ENCODE measurements at places on chromosomes 6 and 20. TPM values are rescaled to one million over a fixed set of nuclear protein-coding genes. Genes with fewer than 3 reads are reported as not detected.

The ADTRP gene
- total RNA-seq = 29.1 TPM

The SLC52A3 gene
- total RNA-seq = 0.25 TPM

The MYBL2 gene
- 139 TPM for total RNA-seq

The REPS1 gene
- 59.7 TPM for total RNA-seq

The CEP57L1 gene
- 22.4 TPM for total RNA-seq

The PBX2 gene
- total RNA-seq = 56.4 TPM

The ACTL10 gene
- 4.1 TPM for total RNA-seq

DNA sequence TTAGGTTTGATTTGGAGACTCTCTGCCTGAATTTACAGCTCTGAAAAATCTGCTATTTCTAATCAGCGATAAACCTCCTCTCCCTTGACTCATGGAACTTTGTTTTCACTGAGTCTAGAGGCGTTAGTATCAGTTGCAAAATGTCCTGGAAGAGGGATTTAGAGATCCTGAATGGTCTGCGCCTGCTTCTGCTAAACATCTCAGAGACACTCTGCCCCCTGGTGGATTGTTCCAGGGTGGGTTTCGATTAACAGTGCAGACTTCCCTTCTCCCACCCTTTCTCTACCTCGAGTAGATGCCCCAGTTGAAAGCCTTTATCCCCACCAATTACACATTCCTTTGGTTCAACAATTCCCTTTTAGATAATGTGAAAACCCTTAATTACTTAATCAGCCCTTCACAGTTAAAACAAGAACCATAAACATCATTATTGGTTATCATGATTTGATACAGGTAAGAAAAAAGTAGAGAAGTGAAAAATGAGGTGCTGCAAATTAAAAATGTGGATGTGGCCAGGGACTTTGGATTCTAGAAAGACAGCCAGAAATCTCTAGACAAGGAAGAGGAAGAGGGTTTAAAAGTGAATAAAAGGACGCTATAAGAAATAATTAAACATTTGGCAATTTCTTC is 5.5 kb downstream of the HTR1B start:
- H3K4me1 ChIP-seq = peaks cover 5% of the 10 kb centered on the region
- H3K36me3 ChIP-seq = no peaks in the 10 kb centered on the region
- H3K27ac ChIP-seq = no peak overlapping the region
- DNase-seq = no peak

DNA sequence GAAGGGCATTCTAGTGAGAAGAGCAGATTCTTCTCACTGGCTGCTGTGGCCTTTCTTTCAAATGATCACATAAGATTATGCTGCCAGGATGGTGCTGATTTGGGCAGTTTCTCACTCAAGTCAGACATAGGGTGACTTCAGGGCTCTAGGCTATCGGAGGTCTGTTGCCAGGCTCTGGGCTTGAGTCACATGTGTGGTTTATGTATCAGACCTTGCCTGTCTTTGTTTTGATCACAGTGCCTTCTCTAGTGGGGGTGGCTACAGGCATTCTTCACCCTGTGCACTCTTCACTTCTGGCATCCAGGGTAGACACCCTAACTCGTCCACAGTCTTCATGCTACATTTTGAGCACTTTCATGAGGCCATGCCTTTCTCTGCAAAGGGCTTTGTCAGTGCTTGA is 823.7 kb upstream of the MAN1A1 start:
- H3K4me1 ChIP-seq = no peaks in the 10 kb centered on the region
- H3K27me3 ChIP-seq = no peaks in the 10 kb centered on the region
- H3K36me3 ChIP-seq = no peaks in the 10 kb centered on the region
- no peak overlapping the region for H3K4me3 ChIP-seq

- peak within 1 kb of the TSS; percentile 87 for H3K4me3 ChIP-seq
- peaks cover 8% of the 10 kb centered on the region for H3K36me3 ChIP-seq
- peak; percentile 98 for DNase-seq
- H3K4me1 ChIP-seq = peaks cover 43% of the 10 kb centered on the region
- peak within 1 kb of the TSS; percentile 87 for H3K27ac ChIP-seq
Measured at GRCh38 chr20:38472513-38473366, at the start of gene RALGAPB. Gene RALGAPB, plus strand, starts transcription at chr20:38472843. Its CDS starts 15,590 bp downstream, at chr20:38488433.

- DNase-seq = no peak
- no peaks in the 10 kb centered on the region for H3K36me3 ChIP-seq
- H3K27me3 ChIP-seq = no peaks in the 10 kb centered on the region
- no peak overlapping the region for H3K27ac ChIP-seq
Measured at GRCh38 chr20:42531508-42531961, 658.2 kb downstream of the PTPRT start.

GRCh38 chr20:35768731-35769664 is 2.8 kb upstream of the PHF20 start:
- H3K4me1 ChIP-seq = peaks cover 39% of the 10 kb centered on the region
- DNase-seq = peak; percentile 55
- peaks cover 19% of the 10 kb centered on the region for H3K36me3 ChIP-seq
- no peak overlapping the region for H3K4me3 ChIP-seq
- H3K27me3 ChIP-seq = no peaks in the 10 kb centered on the region
- H3K27ac ChIP-seq = peak overlapping the region; percentile 99

- peaks cover 3% of the 10 kb centered on the region for H3K36me3 ChIP-seq
- DNase-seq = no peak
- peaks cover 14% of the 10 kb centered on the region for H3K4me1 ChIP-seq
- no peak overlapping the region for H3K4me3 ChIP-seq
Measured at GRCh38 chr6:108156180-108156937, 9.5 kb upstream of the NR2E1 start.

DNA sequence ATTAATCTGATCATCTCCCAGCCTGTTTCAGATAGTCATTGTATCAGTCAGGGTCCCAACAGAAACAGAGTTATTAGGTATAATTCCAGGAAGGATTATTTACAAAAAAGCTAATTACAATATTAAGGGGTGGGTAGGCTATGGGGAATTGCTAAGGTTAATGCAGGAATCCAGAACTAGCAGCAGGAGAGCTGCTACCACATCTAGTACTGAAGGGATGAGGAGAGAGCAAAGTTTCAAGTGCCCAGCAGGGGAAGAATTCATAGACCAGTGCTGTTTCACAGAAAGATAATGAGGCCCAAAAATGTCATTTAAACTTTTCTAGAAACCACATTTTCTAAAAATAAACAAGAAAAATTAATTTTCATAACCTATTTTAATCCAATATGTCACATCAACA is 284.2 kb downstream of the HACE1 start:
- no peaks in the 10 kb centered on the region for H3K4me1 ChIP-seq
- H3K4me3 ChIP-seq = no peak overlapping the region
- H3K27ac ChIP-seq = no peak overlapping the region
- peaks cover 8% of the 10 kb centered on the region for H3K27me3 ChIP-seq
- H3K36me3 ChIP-seq = no peaks in the 10 kb centered on the region

- H3K4me3 ChIP-seq = no peak overlapping the region
- H3K36me3 ChIP-seq = no peaks in the 10 kb centered on the region
- peaks cover 6% of the 10 kb centered on the region for H3K27me3 ChIP-seq
- no peak overlapping the region for H3K27ac ChIP-seq
- no peaks in the 10 kb centered on the region for H3K4me1 ChIP-seq
- no peak for DNase-seq
Measured at GRCh38 chr6:43883847-43884651, 114.0 kb downstream of the VEGFA start.

- H3K27me3 ChIP-seq = peaks cover 20% of the 10 kb centered on the region
- peaks cover 54% of the 10 kb centered on the region for H3K4me1 ChIP-seq
- no peak overlapping the region for H3K4me3 ChIP-seq
- no peak for DNase-seq
Measured at GRCh38 chr6:26029570-26029856, 57.7 kb upstream of the HFE start.

- H3K4me1 ChIP-seq = peaks cover 20% of the 10 kb centered on the region
- H3K27ac ChIP-seq = peak overlapping the region; percentile 54
- H3K27me3 ChIP-seq = no peaks in the 10 kb centered on the region
Measured at GRCh38 chr6:139308286-139308916, 16.6 kb upstream of the TXLNB start.

DNA sequence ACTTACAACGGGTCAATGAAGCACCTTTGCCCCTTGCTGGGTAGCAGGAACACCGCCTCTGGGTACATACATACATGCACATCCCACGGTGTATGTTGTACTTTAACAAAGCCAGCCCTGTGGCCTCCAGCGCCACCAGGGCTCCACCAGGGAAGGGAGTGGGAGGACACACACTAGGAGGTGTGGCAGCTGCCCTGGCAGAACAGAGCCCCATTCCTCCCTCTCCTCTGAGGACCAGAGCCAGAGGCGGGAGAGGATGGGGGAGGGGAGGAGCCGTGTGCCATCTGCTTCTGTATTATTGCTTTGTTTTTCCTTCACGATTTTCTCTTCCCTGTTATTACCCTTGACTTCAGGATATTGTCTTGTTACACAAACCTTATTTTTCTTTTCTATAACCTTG is 105.8 kb upstream of the TRAF3IP2 start:
- peaks cover 72% of the 10 kb centered on the region for H3K36me3 ChIP-seq
- no peak for DNase-seq
- H3K27ac ChIP-seq = peak overlapping the region; percentile 81
- H3K4me3 ChIP-seq = no peak overlapping the region

DNA sequence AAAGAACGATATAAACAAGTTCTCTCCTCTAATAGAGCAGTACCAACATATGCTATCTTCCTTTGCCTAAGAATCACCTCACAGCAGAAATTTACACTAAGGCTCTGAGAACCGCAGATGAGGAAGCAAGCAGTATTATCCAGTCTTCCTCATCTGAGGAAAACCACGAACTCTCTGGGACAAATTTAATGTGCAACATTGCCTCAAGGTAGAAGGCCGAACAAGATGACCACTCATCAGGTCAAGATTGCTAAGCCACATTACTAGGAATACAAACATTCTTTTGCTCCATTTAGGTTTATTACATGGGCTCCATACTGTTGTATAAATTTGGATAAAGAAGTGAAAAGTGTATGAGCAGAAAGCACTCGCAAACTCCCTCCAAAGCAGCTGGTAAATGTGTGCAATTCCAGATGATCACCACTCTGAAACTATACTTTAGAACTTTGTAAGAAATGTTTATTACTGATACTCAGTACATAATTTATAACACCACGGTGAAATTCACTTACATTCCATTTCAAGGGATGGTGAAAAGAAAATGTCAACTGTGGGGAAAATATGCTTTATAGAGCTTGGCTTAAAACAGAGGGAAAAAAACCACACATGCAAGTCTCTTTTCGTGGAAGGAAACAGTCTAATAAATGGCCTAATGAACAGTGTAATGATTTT is 398.4 kb downstream of the BTBD9 start:
- no peak overlapping the region for H3K27ac ChIP-seq
- H3K36me3 ChIP-seq = peaks cover 6% of the 10 kb centered on the region
- no peak for DNase-seq
- H3K4me1 ChIP-seq = peaks cover 3% of the 10 kb centered on the region
- H3K27me3 ChIP-seq = no peaks in the 10 kb centered on the region
